MV-4-11 (cell line): ENCODE measurements at places on chromosomes 2 and 18.

- DNase-seq = no peak
These were observed 237.7 kb downstream of the EIPR1 start for GRCh38 chr2:3139906-3140305.

DNA sequence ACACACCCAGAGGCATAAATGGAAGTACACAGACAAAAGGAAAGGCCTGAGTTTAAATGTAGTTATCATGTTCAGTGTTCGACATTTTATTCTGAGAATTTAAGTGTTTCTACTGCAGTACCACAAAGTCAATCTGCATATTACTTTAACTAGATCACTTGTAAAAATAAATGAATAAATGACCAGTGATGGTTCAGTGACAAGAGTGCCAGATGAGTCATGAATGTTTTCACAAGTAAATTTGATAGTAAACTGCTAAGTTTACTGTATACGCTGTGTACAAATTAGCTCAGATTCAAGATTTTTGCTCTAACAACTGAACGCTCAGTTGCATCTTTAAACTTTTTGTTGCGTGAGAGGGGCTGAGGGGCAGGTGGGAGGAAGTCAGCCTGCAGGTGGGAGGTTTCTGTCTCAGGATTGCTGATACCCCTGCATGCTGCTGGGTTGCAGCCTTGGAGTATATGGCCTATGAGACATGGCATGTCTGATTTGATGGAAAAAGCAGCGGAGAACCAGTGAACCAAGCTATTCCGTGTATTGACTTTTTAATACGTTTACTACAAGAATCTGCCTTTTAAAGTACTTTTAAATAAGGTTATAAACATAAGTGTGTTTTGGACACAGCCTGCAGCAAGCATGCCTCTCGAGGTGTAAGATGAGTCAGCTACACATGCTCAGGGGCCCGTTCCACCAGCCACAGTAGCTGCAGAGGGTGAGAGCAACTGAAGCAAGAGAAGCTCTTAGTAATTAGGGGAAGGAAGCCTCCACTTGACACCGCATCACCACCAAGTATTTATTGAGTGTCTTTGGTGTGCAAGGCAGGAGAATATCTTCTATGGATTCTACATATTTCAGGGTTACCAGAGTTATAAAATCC lies 245.1 kb downstream of the NEDD4L start:
- no peak for DNase-seq

- DNase-seq = no peak
These were observed 1029.5 kb upstream of the LRRTM1 start for GRCh38 chr2:81334046-81334445.

DNA sequence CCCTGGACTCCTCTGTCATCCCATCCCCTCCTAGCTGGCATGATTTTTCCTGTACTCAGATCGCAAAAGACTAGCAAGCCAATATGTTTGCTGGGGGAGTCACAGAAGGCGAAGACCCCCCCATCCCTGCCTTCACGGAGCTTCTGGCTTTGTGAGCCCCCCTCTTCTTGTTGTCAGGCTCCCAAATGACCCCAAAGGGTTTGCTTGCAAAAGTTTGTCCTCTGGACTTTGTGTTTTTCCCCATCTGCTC lies 169.9 kb downstream of the SMAD7 start:
- DNase-seq = no peak

- peak; percentile 81 for DNase-seq
These were observed 132.1 kb upstream of the SETBP1 start for GRCh38 chr18:44548291-44549221.

GRCh38 chr2:33505966-33506365 lies 29.5 kb downstream of the RASGRP3 start:
- no peak for DNase-seq
